ENCODE measurements at places on chromosomes 5 and 9.

DNA sequence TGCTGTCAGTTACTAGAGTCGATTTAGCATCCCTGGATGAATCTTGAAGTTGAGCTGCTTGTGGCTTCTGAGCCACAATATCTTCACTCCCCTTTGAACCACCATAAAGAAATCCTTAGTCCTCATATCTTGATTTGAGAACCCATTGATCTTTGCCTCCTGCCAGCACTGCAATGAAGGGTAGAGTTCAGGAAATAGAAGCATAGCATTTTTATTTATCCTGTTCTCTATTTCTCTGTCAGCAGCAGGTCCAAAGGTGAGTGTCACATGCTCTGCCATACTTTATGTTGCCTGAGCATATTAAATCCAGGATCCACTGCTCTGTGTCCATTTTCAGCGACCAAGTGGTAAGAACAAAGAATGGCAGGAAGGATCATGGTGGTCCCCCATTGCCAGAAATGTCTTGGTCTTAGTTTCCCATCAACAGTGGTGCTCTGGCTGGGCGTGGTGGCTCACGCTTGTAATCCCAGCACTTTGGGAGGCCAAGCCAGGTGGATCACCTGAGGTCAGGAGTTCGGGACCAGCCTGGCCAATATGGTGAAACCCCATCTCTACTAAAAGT lies 80.2 kb upstream of the PANK3 start:
- no peak for DNase-seq
- peaks cover 10% of the 10 kb centered on the region for H3K4me1 ChIP-seq
- no peaks in the 10 kb centered on the region for H3K27me3 ChIP-seq

DNA sequence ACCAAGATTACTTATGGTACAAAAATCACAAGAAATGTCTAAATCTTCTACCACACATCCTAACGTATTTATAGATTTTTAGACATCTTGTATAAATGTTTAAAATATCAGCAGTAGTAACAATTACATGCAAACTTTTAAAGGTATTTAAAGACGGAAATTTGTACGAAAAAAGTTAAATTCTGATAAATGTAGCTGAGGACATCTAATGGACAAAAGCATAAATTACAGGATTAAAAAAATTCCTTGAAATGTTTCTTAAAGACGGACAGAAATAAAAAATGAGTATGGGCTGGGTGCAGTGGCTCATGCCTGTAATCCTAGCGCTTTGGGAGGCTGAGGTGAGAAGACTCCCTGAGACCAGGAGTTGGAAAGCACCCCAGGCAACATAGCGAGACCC lies 15.8 kb downstream of the ERCC8 start:
- H3K36me3 ChIP-seq = peaks cover 11% of the 10 kb centered on the region
- H3K4me3 ChIP-seq = no peak overlapping the region
- no peak for DNase-seq
- no peaks in the 10 kb centered on the region for H3K27me3 ChIP-seq
- no peak overlapping the region for H3K27ac ChIP-seq
- no peaks in the 10 kb centered on the region for H3K4me1 ChIP-seq

DNA sequence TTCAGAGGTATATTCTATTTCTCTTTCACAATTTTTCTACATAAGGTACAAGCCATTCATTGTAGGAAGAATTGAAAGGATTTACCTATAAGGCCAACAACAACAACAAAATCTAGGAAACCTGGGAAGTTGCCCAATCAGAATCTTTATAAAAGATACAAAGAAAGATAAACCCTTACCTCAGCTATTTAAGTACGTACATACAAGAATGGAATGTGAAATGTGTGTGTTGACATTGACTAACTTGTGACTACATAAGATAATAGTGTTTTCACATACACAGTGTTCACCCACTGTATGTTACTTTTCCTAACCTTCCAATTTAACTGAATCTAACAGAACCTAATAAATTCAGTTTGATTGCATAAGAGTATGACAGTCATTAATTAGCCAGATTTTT lies 154.1 kb downstream of the ADAMTS6 start:
- peaks cover 32% of the 10 kb centered on the region for H3K4me1 ChIP-seq
- H3K27me3 ChIP-seq = no peaks in the 10 kb centered on the region
- H3K36me3 ChIP-seq = no peaks in the 10 kb centered on the region
- H3K4me3 ChIP-seq = no peak overlapping the region
- DNase-seq = no peak

- no peaks in the 10 kb centered on the region for H3K36me3 ChIP-seq
- H3K27ac ChIP-seq = no peak overlapping the region
- H3K27me3 ChIP-seq = peaks cover under 1% of the 10 kb centered on the region
- DNase-seq = no peak
- H3K4me3 ChIP-seq = no peak overlapping the region
Observed at GRCh38 chr9:91393826-91394225, 29.8 kb downstream of the NFIL3 start.

DNA sequence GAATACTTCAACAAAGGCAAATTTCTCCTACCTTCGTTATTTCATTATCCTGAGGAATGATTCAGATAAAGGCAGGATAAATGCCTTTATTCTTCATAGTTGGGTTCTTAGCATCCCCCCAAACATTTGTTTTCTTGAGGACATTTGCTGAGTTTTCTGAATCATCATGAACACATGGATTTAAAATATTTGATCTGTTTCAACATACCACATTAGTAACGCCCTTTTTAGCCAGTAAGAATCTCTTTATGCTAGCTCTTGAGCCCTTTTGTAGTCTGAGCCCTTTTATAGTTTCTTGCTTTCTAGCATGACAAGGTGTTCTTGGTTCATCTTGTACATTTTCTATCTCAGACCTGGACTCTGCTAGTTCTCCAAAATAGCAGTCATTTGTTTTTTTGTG lies 27.9 kb downstream of the SKIC3 start:
- peaks cover 40% of the 10 kb centered on the region for H3K36me3 ChIP-seq
- H3K4me1 ChIP-seq = peaks cover 9% of the 10 kb centered on the region
- H3K4me3 ChIP-seq = no peak overlapping the region
- no peaks in the 10 kb centered on the region for H3K27me3 ChIP-seq

- no peak for DNase-seq
- H3K27me3 ChIP-seq = no peaks in the 10 kb centered on the region
- H3K27ac ChIP-seq = no peak overlapping the region
- H3K4me3 ChIP-seq = peak overlapping the region; percentile 55
Observed at GRCh38 chr9:649128-650074, 192.1 kb upstream of the DMRT1 start.

- H3K4me1 ChIP-seq = peaks cover 11% of the 10 kb centered on the region
- H3K36me3 ChIP-seq = 0 out of 2 replicates have a peak, but pooled peaks cover 3% of the 10 kb centered on the region
- no peaks in the 10 kb centered on the region for H3K27me3 ChIP-seq
- no peak for DNase-seq
Observed at GRCh38 chr9:31541721-31542281, 842.6 kb upstream of the ACO1 start.

- no peak overlapping the region for H3K27ac ChIP-seq
- H3K4me1 ChIP-seq = peaks cover 9% of the 10 kb centered on the region
- DNase-seq = no peak
- H3K4me3 ChIP-seq = no peak overlapping the region
Observed at GRCh38 chr5:58245476-58245840, 214.4 kb downstream of the PLK2 start.

GRCh38 chr5:137693307-137693950 lies 42.5 kb downstream of the KLHL3 start:
- no peaks in the 10 kb centered on the region for H3K27me3 ChIP-seq
- no peak for DNase-seq
- 0 out of 2 replicates have a peak overlapping the region, but pooled peaks have one; percentile 61 for H3K27ac ChIP-seq
- H3K36me3 ChIP-seq = peaks cover 40% of the 10 kb centered on the region
- H3K4me1 ChIP-seq = peaks cover 11% of the 10 kb centered on the region
- no peak overlapping the region for H3K4me3 ChIP-seq

- H3K27ac ChIP-seq = peak overlapping the region; percentile 70
- H3K36me3 ChIP-seq = peaks cover 20% of the 10 kb centered on the region
- no peak for DNase-seq
- no peaks in the 10 kb centered on the region for H3K27me3 ChIP-seq
- H3K4me1 ChIP-seq = peaks cover 22% of the 10 kb centered on the region
Observed at GRCh38 chr9:69141851-69142250, 32.2 kb upstream of the TJP2 start.

- no peak overlapping the region for H3K27ac ChIP-seq
- peaks cover 31% of the 10 kb centered on the region for H3K4me1 ChIP-seq
- no peak for DNase-seq
- H3K36me3 ChIP-seq = no peaks in the 10 kb centered on the region
- H3K4me3 ChIP-seq = no peak overlapping the region
Observed at GRCh38 chr5:158869854-158870253, 229.9 kb downstream of the EBF1 start.

GRCh38 chr9:113246928-113247327 lies 25.6 kb downstream of the SLC31A1 start:
- H3K27me3 ChIP-seq = no peaks in the 10 kb centered on the region
- no peak overlapping the region for H3K4me3 ChIP-seq
- DNase-seq = no peak
- H3K27ac ChIP-seq = no peak overlapping the region

- peaks cover 9% of the 10 kb centered on the region for H3K4me1 ChIP-seq
- no peak overlapping the region for H3K4me3 ChIP-seq
- H3K36me3 ChIP-seq = peaks cover 12% of the 10 kb centered on the region
Observed at GRCh38 chr9:37515620-37516258, 30.0 kb downstream of the POLR1E start.

- H3K4me3 ChIP-seq = no peak overlapping the region
- H3K4me1 ChIP-seq = peaks cover 73% of the 10 kb centered on the region
- no peaks in the 10 kb centered on the region for H3K27me3 ChIP-seq
Observed at GRCh38 chr9:132019702-132020101, 60.0 kb downstream of the MED27 start.

GRCh38 chr9:122131401-122132001 lies 28.1 kb downstream of the NDUFA8 start:
- peaks cover 53% of the 10 kb centered on the region for H3K4me1 ChIP-seq
- H3K27ac ChIP-seq = no peak overlapping the region
- peaks cover 31% of the 10 kb centered on the region for H3K27me3 ChIP-seq
- H3K36me3 ChIP-seq = no peaks in the 10 kb centered on the region

DNA sequence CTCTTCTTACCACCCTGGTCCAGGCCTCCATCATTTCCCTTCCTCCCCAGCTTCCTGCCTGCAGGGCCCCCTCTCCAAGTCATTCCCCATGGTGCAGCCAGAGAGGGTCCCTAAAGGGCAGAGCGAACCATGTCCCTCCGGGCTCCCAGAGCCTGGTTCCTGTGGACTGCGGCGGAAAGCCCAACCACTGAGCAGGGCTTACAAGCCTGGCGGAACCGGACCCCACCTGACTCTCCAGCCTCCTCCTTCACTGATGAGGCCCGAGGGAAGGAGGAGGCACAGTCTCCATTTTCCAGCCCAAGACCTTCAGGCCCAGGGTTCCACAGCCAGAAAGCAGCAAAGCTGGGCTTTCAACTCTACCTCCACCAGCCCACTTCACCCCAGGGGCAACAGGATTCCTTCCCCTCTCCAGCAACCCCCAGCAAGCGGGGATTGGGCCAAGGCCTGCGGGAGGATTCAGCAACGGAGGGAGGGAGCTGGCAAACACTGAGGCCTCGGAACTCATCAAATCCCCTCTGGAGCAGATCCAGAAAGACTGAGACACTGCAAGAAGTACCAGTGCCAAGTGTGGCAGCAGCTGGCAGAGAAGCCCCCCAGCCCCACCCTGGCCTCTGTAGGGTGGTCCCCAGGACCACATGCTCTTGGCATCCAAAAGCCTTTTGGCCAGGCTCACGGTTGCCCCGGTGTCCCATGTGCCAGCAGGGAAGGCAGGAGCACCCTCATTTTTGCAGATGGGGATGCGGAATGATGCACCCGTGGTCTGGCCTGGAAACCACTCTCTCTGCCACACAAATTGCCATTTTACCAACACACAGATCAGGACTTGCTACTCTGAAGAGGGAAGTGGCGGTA lies 3.1 kb downstream of the FAM163B start:
- no peak overlapping the region for H3K4me3 ChIP-seq
- H3K27ac ChIP-seq = no peak overlapping the region
- no peak for DNase-seq
- H3K4me1 ChIP-seq = peaks cover 9% of the 10 kb centered on the region
- peaks cover 32% of the 10 kb centered on the region for H3K27me3 ChIP-seq

- no peak for DNase-seq
- no peak overlapping the region for H3K4me3 ChIP-seq
- H3K36me3 ChIP-seq = peaks cover 31% of the 10 kb centered on the region
- H3K27me3 ChIP-seq = no peaks in the 10 kb centered on the region
- H3K4me1 ChIP-seq = peaks cover 42% of the 10 kb centered on the region
Observed at GRCh38 chr5:134436523-134437339, 25.1 kb upstream of the CDKN2AIPNL start.

- peaks cover 13% of the 10 kb centered on the region for H3K4me1 ChIP-seq
- no peak for DNase-seq
- H3K36me3 ChIP-seq = no peaks in the 10 kb centered on the region
- no peak overlapping the region for H3K4me3 ChIP-seq
Observed at GRCh38 chr5:15789642-15790041, 289.7 kb downstream of the FBXL7 start.

DNA sequence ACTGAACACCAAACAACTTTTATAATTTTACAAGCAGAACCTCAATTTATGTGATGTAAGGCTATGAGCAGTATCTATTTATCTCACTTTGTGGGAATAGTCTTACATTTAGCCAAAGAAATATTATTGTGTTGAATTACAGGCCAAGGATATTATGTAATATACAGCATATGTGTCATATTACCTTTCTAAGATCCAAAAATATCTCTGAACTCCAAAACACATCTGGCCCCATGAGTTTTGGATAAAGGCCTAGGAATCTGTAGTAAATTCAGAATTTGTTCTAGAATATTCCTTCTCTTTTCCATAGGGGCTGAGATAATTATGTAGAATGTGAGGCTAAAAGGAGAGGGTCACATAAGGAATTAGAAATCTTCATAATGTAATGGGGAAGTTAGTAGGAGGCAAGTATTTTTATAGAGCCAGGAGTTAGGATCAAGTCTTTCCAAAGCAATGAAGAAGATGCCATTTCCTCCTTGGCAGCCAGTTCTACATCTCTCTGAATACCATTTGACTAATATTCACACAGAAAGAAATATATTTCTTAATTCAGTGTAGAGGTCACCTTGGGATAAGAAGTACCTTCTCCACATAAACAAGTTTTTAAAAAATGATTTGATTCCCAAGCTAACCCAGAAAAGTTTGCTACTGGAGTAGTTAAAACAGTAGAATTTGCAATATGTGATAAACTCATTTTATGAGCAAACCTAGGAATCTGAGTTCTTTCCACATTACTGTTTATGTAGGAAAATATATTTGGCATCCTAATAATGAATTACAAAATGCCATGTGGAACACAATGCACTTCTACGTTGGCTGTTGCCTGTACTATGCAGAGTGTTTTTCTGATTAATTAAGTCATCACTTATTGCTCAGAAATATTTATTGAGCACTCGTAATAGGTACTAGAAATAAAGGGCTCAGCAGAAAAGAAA lies 20.3 kb upstream of the GRAMD2B start:
- H3K4me1 ChIP-seq = peaks cover 18% of the 10 kb centered on the region
- no peak for DNase-seq
- H3K27me3 ChIP-seq = no peaks in the 10 kb centered on the region
- H3K36me3 ChIP-seq = peaks cover 21% of the 10 kb centered on the region

- no peak for DNase-seq
- 0 out of 2 replicates have a peak overlapping the region, but pooled peaks have one; percentile 32 for H3K27ac ChIP-seq
- H3K4me3 ChIP-seq = no peak overlapping the region
- H3K4me1 ChIP-seq = peaks cover 92% of the 10 kb centered on the region
Observed at GRCh38 chr5:14217587-14217986, 74.4 kb downstream of the TRIO start.

Measured in WTC11 (cell line).